Nephron progenitor cell (in vitro differentiated cells): ENCODE measurements at places on chromosomes 5 and 9.
A peak's percentile ranks its signal among the peaks of the same experiment; 100 is the strongest.

DNA sequence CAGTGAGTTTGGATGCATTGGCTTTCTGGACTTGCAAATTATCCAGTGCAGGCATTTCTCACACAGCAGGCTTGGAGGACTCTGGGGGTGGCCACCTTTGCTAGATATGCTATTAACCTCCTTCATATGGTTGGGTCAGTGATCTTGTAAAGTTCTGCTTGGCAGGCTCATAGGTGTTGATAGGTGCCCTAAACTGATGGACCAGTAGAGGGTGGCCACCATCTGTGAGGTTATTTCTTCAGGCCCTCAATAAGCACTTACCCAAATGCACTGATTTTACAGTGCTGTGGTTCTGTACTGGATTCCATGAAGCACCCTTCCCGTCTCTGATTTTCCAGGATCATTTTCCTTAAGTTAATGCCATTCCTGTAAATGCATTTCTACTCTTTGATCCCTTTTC, 216.3 kb downstream of the COMMD10 start:
- no peak for DNase-seq

DNA sequence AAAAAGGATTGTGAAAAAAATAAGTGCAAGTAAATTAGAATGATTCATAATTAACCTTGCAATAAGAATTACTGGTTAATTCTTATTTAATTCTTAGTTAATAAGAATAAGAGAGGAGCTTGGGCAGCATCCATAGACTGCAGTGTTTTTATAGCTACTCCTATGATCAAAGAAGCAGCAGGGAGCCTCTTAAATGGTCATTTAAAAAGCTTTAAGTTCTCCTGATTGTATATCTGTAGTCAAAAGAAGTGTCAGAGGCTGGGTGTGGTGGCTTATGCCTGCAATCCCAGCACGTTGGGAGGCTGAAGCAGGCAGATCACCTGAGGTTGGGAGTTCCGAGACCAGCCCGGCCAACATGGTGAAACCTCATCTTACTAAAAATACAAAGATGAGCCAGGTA, 14.4 kb downstream of the ACER2 start:
- no peak for DNase-seq

GRCh38 chr9:70480405-70480980, 66.0 kb upstream of the KLF9 start:
- DNase-seq, result no peak

DNA sequence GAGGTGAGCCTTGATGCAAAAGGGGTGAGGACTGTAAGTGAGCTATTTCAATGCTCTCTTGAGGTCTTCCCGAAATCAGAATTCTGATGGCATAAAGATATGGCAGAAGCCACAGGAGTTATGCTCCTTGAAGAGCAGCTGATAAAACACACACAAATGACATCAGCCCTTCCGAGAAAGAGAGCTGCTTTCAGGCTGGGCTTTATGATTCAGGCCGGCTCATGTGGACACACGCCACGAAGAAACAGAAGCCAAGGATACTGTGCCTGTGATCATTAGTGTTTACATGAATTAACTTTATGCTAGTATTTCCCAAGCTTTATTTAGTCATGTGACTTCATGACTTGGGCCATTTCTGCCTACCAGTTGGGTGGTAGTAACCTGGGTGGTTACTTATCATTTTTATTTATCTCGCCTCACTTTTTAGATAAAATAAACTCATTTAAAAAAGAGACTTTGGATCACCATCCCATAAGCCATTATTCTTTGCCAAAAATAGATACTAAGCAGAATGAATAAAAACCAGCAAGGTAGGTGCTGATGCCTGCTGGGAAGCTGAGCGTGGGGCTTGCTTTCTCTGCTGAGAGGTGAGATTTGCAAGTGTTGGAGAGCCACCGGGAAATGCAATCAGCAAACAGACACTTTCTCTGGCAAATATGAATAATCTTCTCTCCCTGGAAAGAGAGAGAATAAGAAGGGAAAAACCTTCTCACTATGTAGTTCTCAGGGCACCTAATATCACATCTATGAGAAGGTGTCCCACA, 73.0 kb upstream of the SLC25A51 start:
- DNase-seq, result no peak

DNA sequence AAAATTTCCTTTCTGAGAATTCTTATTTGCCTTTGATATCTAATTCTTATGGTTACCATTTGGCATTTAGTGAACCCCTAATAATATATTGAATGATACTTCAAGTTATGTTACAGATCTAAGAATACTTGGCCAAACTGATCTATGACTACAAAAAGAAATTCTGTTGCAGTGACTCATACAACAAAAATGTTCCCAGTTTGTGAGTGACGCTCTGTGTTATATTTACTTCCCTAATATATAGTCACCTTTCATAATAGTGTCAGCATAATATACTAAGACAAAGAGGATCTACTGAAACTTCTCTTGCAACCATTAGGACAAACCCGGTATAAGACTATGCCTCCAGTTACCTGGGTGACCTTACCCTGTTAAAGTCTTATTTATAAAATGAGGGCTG, 216.9 kb upstream of the TLX3 start:
- no peak for DNase-seq

DNA sequence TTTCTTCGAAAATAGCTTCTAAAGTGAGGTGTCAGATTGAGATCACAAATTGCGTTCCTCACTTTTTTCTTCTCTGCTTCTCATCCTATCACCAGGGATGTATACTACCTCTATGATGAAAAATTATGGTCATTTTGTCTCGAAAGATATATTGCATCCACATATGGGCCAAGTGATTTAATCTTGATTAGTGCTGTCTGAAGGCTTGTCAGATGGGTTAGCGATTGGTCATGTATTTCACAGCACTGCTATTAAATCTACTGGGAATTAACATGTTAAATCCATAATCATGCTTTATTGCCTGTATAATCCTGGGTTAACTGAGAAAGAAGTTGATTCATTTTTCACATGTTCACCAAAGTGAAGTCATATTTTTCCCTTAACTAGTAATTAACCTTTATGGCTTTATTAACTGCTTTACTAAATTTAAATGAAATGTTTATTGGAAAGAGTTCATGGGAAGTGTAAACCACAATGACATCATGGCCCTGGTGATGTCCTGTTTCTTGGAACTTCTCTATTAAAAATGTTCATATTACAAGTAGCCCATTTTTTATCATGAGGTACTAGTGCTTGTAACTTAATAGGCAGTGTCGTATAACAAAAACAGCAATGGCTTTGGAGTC, 193.3 kb downstream of the SMC2 start:
- DNase-seq, result no peak

DNA sequence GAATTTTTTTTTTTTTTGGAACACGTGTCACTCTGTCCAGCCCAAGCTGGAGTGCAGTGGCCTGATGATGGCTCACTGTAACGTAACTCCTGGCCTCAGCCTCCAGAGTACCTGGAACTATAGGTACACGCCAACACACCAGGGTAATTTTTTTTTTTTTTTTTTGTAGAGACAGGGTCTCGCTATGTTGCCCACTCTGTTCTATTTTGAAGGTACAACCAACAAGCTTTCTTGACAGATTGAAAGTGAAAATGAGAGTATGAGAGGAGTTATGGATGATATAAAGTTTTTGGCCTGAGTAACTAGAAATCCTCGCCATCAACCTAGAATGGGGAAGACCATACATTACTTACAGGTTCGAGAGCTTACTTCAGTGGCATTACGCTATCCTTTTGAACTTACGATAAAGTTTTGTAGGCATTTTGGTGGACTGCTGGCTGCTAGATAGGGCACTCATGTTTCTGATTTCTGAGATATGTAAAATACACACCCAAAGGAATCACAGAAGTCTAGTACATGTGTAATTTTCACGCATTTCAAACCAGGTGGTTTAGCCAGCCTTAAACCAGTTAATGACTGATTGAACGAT, 806 bp upstream of the CDC42SE2 start:
- DNase-seq, result no peak

DNA sequence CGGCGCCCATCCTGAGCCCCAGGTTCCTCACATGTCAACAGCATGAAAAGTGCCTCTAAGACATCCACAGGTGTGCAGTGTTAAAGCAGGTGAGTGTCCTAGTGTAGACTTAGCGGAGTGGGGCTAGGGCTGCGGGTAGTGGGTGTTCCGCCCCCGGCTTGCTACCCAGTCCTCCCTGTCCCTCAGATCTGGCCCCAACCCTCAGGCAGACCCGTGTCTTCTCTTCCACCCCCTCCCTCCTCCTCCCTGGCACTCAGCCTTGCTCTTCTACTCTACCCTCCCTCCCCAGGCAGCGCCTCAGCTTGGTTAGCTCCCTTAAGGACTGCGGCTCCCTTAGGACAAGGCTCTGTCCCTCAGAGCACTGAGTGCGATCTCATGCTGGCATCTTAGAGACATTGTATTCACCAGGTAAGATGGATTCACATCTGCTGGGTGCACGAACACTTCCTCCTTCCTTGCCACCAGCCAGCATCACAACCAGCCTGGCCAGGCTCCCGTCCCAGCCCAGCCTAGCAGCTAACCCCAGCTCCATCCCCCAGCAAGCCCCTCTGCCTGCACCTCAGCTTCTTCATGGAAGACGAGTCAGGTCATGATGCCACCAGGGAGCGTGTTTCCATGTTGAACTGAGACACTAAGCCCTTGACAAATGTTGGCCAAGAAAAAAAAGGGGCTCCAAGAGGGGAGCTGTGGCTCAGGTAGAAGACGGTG, 46.8 kb downstream of the NSUN2 start:
- no peak for DNase-seq

DNA sequence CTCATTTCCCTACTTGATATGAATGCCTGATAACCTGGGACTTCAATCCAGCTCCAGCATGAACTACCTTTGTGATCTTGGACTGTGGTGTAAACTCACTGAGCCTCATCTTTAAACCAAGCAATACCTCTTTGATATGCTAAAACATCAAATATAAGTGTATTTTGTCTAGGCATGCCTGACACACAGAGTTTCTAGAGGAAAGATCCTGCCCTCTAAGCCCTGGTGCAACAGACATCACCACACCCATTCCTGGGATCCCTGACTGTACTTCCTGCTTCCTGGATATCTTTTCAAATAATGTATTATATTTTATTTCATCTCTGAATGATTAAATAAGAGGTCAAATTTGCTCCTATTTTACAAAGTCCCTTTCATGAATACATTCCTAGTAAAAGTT, 55.8 kb downstream of the ANXA2R start:
- no peak for DNase-seq

DNA sequence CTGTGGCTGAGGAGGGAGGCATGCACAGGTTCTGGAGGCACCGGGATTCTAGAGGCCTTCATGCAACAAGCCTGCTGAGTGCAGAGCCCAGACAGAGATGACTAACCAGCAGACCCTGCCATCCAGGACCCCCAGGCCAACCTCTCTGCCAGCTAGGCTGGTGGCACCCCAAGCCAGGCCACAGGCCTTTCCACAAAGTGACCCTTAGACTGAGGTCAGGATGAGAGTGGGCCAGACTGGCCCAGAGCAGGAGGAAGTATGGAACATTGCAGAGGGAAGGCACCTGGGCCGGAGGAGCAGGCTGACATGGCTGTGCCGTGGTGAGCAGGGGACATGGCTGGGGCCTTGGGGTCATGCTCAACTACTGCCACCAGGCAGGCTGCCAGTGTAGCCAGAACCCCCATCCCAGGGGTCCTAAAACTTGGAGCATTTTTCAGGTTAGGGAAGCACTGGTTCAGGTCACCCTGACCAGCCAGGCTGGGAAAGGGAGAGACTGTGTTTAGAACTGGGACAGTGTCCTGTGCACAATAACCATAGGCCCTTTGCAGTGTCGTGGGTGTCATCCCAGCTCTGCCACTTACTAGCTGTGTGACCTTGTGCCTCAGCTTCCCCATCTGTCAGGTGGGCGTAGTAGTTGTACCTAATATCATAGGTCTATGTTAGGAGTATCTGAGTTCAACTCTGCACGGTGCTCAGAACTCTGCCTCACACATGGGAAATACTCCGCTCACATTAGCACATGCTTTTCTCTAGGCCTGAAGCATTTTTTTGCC, 17.3 kb downstream of the TCF7 start:
- DNase-seq, result no peak

DNA sequence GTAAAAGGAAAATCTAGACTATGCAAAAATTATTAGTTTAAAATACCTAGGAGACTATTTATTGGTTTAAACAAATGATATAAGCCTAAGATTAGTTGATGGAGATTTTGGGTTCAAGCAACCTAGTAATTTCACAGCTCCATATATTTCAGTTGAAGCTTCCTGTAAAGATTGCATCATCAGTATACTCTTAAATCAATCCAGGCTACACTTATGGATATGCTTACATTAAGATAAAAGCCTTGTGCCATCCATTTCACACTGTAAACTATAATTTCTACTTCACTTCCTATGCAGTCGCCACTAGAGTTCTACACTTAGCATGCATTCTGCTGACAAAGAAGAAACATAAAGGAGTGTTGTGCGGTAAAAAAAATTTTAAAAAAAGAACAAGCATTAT, 7.3 kb upstream of the LIX1 start:
- no peak for DNase-seq

GRCh38 chr5:1343931-1344901, 683 bp downstream of the CLPTM1L start:
- DNase-seq, result peak; percentile 25

- DNase-seq, result no peak
These were observed 1.6 kb upstream of the PRDM6 start for GRCh38 chr5:123087173-123088030.

DNA sequence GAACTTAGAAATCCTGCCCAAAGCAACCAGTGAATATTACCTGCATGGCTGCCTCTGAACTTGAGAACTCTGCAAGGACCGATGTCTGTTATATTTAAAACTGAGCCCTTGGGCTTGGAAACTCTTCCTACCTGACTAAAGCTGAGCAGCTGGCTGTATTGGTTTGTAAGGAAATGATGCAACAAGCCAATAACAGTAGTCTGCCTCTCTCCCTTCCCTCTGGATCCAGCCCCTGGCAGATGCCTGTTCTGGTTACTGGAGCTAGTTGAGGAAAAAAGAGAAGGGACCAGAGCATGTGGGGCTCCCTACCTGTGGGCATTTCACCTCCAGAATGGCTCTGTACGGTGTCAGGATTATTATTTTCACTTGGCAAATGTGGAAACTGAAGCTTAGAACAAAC, 34.7 kb downstream of the SH3RF2 start:
- DNase-seq, result no peak

GRCh38 chr5:171226096-171226754, 82.8 kb upstream of the TLX3 start:
- no peak for DNase-seq

DNA sequence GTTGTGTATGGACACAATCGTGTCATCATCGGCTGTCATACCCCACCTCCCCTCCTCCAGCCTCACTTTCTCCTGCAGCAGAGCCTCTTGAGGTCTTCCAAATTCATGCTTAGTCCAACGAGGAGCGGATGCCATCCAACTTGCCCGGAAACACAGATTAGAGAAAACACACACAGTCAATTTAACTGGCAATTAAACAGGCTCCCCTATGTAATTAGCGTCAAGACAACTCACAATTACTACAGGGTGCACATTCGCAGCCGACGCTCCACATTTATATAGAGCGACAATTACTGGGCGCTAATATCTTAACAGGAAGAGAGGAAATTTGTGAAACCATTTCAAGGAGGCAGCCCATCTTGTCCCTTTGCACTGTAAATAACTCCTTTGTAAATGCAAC, 86.0 kb upstream of the ZNF618 start:
- DNase-seq, result no peak
